ENCODE measurements at places on chromosomes 2 and 18. TPM values are rescaled to one million over a fixed set of nuclear protein-coding genes. Genes with fewer than 3 reads are reported as not detected.

The PPP4R1 gene
- 191 TPM for total RNA-seq

The ZNF24 gene
- 50.4 TPM for total RNA-seq

The CRYBA2 gene
- total RNA-seq: not detected

The TNFRSF11A gene
- total RNA-seq: 3.8 TPM

The FAM117B gene
- total RNA-seq: 13.3 TPM

The TTC21B gene
- 84.0 TPM for total RNA-seq

The DYNAP gene
- not detected for total RNA-seq
